ENCODE measurements at places on chromosomes 4 and X. TPM values are rescaled to one million over a fixed set of nuclear protein-coding genes. Genes with fewer than 3 reads are reported as not detected.
A peak's percentile ranks its signal among the peaks of the same experiment; 100 is the strongest.

DNA sequence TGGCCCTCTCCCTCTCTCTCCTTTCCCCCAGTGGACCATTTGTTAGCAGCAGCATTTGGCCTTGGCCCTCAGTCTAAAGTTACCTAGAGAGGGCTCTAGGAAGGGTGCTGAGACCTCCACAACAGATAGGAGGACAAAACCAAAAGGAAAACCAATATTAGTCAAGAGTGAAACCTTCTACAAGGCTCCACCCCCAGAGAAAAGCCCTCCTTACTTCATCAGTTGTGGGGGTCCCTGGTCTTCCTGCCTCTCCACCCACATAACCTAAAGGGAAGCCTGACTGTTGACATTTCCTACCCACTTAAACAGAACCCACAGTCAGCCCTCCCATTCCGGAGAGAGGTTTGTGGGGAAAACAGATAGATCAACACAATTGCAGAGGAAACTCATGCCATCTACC is 4.7 kb upstream of the CD40LG start:
- DNase-seq, result no peak

DNA sequence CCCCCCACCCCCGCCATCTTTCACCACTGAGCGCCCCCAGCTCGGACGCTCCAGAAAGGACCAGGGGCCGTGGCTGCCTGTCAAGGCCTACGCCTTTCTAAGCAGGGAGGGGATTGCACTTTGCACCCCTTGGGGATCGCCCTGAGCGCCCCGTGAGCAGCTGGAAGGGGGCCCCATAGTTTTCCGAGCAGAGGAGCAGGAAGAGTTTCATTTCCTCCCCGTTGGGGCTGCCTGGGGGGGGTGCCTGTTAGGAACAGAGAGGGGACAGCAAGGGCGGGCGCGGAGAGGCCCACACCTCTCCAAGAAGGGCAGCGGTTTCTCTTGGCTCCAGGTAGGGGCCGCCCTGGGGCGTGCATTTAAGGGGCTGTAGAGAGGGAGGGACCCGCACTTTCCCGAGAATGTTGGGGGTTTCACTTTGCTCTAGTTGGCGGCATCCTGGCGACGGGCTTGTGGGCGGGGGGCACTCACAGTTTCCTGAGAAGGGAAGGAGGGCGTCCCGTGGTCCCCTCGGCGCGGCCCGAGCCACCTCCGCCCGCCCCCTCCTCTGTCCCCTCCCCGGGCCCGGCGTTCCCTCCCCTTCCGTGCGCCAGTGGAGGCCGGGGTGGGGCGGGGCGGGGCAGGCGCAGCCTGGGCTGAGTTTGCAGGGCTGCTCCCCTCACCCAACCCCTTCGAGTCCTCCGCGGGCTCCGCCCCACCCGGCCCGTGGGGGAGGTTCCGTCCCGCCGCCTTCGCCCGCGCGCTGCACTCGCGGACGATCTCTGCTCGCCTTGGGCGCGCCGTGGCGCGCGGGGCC is 82.3 kb upstream of the CD99 start:
- DNase-seq, result peak; percentile 55

DNA sequence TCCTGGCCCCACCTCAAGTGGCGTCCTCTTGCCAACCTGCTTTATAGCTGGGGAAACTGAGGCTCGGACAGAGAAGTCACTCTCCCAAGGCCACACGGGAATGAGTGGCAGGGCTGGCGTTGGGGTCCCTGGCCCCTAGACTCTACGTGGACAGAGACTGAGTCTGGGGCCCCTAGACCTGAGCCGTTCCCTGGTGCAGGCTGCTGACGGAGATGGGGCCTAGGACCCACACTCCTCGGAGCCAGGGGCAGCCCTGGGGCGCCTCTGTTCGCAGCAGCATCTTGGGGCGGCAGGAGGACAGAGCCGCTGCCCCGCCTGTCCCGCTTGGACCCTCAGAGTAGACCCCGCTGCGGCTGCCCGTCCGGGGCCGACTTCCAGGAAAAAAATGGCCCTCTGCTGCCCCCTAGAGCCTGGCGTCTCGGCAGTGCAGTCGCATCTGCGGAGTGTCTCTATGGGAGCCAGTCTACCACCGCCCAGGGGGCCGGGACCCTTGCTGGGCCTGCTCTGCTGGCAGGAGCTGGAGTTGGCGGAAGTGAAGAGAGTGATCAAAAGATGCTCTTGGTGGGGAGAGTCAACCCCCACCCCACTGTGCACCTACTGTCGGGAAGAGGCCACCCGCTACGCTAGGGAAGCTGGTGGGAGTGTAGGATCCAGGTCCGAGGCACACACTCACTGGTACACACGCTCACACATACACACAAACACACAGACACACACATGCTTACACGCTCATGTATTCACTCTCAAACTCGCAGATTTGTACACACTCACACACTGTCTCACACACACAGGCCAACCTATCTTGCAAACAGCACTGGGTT is 220.1 kb downstream of the AFAP1 start:
- peak; percentile 18 for DNase-seq

- no peak for DNase-seq
Measured at GRCh38 chrX:107398115-107398514, 51.3 kb upstream of the FRMPD3 start.

GRCh38 chrX:70039758-70040157 is 10.0 kb downstream of the AWAT2 start:
- no peak for DNase-seq

DNA sequence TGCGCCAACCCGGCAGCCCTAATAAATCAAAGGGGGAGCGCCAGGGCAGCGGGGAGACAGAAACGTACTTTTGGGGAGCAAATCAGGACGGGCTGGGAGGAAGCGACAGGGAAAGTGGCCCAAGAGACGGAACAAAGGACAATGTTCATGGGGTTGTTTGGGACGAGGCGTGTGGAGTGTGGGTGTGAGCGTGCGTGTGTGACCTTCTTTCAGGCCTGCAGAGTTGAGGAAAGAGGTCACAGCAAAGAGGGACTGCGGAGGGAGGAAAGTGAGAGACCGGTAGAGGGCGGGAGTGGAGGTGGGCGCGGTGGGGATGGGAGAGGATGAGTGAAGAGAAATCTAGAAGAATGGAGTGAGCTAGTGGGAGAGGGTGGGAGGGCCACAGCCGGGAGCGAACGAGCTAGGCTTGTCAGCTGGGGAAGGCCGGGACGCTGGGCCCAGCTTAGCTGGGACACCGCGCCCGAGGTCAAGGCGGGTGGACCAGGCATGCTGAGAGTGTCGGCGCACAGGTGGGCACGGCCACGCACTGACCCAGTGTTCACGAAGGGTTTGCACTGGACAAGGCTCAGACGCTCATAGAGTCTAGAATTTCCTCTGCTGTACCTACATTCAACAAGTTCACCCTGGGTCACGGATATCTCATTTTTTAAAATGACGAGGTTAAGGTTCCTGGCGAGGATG is 14.7 kb upstream of the PITX2 start:
- no peak for DNase-seq

Gene FGFR3
- total RNA-seq, result 73.4 TPM

DNA sequence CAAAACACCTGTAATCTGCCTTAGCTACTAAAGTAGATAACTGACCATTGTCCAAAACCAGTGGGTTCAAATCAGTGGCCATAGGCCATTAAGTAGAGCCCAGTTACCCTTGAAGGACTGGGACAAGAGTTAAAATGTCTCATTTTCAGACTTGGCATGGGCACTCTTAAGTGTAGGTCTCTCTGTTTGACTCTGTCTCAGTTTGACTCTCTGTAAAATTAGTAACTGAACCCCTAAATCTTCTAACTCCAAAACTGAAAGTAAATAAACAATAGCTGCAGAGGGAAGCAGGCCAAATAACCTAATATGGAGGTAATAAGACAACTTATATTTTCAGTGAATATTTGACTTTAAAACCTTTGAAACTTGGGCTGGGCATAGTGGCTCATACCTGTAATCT is 89.1 kb downstream of the SLC16A2 start:
- DNase-seq, result no peak

Gene ANOS1
- total RNA-seq, result not detected

DNA sequence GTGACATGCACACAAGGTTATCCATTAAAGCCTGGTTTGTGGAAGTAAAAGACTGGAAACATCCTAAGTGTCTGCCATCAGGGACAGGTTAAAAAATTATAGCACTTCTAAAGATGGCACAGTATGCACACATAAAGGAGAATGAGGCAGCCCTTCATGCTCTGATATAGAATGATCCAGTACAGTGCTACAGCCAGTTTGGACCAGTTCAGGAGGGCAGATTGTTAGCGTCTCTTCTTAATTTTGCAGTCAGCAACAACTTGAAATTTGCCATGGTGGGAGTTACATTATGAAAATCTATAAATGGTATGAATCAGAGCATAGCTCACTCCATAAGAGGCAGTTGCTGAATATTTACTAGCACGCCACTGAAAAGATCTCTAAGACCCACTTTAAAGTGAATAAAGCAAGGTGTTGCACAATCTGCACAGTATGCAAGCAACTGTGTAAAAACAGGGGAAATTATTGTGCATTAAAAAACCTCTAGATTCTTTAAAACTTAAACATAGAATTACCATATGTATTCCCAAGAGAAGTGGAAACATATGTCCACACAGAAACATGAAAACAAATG is 20.3 kb upstream of the SOD3 start:
- DNase-seq, result no peak

GRCh38 chr4:101191302-101192098 is 155.8 kb downstream of the PPP3CA start:
- no peak for DNase-seq

DNA sequence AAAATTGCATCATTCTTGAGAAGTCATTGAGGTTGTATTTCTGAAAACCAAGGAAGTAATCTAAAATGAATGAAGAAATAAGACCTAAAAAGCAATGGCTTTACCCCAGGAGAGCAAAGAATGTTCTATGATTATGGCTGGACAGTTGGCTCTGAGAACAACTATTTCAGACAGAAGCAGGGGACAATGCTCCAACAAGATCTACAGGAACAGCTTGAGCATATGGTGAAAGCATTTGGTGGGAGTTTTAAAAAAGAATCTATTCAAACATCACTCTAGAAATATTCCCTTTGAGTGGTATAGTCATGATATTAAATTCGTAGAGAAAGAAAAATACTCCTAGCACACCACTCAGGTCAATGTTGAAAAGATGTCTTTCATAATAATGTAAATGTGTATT is 26.7 kb downstream of the DYNLT3 start:
- DNase-seq, result no peak

GRCh38 chrX:47145395-47146120 is 537 bp downstream of the RBM10 start:
- DNase-seq, result no peak

GRCh38 chr4:15575966-15576365 is 79.2 kb downstream of the FBXL5 start:
- no peak for DNase-seq

- DNase-seq, result no peak
Measured at GRCh38 chr4:113101669-113102068, 52.2 kb downstream of the ANK2 start.

- peak; percentile 19 for DNase-seq
Measured at GRCh38 chr4:2261110-2261852, 628 bp downstream of the MXD4 start.

Gene FDCSP
- not detected for total RNA-seq

DNA sequence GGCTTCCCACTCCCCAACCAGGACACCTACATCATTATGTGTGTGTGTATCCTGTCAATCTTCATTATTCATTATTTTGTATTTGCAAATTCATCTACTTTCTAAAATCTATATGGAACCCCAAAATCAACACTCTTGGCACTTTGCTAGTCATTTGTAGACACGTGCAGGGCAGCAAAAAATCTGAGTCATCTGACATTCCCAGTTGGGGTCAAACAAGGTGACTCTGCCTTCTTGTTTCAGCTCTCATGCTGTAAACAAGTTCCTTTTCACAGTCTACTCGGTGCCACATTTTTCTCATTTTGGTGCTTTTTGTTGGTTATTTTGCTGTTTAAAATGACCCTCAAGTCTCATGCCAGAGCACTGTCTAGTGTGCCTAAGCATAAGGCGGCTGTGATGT is 5.9 kb downstream of the MRFAP1L1 start:
- no peak for DNase-seq

Gene PNMA5
- total RNA-seq, result 0.10 TPM
